Kidney glomerular epithelial cell (primary cell): ENCODE measurements at places on chromosomes 6 and 20.

GRCh38 chr6:162644153-162644552, 83.4 kb downstream of the PRKN start:
- no peak for DNase-seq

GRCh38 chr20:31414381-31414780, 8.4 kb upstream of the DEFB121 start:
- DNase-seq = no peak

DNA sequence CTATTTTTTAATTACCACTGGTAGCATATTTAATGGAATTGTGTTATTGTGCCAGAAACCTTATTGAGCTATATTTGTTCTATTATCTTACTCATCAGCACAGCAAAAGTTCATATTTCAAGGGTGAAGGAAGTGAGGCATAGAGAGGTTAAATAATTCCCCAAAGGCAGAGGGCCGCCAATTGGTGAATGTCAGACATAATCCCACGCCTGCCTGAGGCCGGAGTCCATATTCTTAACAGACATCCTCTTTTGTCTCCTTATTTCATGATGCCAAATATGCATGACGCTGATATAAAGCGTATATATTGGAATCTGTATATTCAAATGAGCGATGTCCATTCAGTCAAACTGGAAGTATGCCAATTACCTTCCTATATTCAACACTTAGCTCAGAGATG, 505.0 kb upstream of the SLC35B3 start:
- no peak for DNase-seq

- peak; percentile 43 for DNase-seq
Observed at GRCh38 chr20:25072226-25072811, 9.6 kb downstream of the VSX1 start.

DNA sequence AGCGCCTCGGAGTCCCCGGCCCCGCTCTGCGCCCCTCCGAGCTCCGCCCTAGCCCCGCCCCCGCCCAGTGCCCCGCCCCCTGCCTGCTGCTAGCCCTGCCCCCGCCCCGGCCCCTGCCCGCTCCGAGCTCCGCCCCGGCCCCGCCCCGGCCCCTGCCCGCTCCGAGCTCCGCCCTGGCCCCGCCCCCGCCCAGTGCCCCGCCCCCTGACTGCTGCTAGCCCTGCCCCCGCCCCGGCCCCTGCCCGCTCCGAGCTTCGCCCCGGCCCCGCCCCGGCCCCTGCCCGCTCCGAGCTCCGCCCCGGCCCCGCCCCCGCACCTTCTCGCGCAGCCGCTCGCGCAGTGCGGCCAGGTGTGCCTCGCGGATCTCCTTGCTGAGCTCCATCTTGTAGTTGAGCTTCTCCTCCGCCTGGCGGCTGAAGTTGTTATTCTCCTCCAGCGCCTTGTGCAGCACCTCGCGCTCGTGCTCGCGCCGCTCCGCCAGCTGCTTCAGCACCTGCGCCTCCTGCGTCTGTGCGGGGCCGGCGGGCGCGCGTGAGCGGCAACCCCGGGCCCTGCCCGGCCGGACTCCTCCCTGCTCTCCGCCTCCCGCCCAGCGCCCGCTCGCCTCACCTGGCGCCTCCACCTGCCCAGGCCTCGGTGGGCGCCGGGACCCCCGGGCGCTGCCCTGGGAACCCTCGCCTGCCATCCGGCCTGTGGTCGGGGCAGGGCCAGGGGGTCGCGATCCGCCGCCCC, 11.3 kb downstream of the STMN3 start:
- peak; percentile 70 for DNase-seq

DNA sequence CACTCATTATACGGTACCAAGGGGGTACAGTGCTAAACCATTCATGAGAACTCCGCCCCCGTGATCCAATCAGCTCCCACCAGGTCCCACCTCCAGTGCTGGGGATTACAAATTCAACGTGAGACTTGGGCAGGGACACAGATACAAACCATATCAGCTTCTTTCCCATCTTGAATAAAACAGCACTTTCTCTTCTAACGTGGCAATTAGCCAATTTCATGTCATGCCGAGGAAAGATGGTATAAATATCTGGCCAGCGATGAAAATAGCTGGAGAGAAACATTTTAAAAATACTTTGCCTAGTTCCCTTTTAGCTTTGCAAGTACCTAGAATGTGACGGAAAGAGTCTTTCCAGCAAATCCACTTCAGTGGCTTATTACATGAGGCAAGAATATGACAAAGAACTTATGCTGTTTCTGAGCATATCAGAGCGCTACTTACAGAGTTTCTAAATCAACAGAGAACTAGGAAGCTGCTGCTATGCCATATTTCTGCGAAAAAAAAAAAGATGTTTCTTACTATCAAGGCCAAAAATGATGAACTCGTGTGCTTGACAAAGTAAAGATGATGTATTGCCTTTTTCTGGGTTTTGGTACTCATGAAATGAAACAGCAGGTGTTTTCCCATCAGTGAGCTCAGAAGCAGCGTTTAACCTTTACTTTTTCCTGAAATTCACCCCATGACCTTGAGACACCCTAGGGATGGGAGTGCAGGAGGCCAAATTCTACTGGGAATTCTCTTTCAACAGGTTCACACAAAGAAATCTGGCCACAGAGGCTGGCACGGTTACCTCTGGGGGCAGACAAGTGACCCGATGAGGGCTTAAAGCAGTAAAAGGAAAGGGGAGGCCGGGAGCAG, 37.9 kb downstream of the AGPAT4 start:
- no peak for DNase-seq

GRCh38 chr6:63690221-63690620, 54.6 kb downstream of the PHF3 start:
- no peak for DNase-seq

- peak; percentile 95 for DNase-seq
Observed at GRCh38 chr20:35318502-35319157, 26.4 kb upstream of the FAM83C start.

GRCh38 chr6:7086488-7086887, 21.3 kb upstream of the RREB1 start:
- DNase-seq = no peak

GRCh38 chr6:113347436-113347835, 509.7 kb upstream of the MARCKS start:
- DNase-seq = no peak

- DNase-seq = no peak
Observed at GRCh38 chr6:109824105-109824504, 133.0 kb downstream of the FIG4 start.

DNA sequence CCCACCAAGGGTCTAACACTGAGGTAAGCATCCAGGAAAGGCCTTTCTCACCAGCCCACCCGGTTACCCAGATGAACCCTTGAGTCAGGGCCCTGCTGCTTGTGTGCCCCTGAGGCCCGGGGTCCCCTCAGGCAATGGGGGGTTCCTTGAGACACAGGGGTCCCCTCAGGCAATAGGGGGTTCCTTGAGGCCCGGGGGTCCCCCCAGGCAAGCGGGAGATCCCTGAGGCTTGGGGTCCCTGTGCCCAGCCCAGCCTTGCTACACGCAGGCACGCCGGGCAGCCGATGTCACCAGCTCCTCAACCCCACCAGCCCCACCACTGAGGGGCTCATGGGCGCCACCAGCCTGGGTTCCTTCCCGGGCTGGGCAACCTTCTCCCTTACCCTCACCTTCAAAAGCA, 247.2 kb downstream of the TTLL2 start:
- DNase-seq = no peak

DNA sequence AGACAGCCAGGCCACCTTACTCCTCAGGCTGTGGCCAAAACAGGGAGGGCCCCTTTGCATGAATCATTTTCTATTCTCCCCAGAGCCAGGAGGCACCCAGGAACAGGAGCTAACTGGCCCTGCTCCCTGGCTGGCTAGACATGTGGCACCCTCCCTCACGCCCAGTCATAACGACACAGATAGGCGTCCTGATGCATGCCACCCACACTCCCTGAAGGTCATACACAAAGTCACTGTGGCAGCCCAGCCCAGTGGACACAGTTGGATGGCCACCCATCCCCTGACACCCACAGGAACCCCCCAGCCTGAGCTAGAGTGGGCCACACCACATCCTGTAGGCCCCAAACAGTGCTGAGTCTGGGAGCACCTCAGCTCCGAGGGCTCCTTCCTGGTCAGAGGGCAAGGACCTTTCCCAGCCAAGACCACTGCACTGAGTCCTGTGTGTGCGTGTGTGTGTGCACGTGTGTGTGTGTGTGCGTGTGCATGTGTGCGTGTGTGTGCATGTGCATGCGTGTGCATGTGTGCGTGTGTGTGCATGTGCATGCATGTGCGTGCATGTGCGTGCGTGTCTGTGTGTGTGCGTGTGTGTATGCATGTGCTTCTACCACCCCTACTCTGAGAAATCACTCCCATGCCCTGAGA, 21.6 kb downstream of the TFEB start:
- DNase-seq = no peak

DNA sequence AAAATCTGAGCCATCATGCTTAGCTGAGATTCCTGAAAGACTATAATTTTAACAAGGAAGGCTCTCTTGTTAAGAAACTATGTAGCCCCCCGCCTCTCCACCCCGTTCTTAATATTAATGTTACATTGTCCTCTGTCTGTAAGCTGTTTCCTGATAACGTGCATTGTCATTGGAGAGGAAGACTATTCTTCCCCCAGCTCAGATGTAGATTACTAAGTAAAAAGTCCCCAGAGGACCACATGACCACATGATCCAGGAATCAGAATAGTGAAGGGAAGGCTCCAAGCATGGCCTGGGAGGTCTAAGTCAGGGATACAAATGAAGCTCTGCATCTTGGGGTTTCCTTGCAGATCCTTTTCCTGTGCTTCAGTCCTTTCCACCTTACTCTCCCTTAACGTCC, 106.4 kb downstream of the JARID2 start:
- DNase-seq = no peak

- peak; percentile 80 for DNase-seq
Observed at GRCh38 chr6:8435845-8436168, 462 bp upstream of the SLC35B3 start.

- peak; percentile 69 for DNase-seq
Observed at GRCh38 chr6:20092071-20092566, 120.2 kb downstream of the MBOAT1 start.

DNA sequence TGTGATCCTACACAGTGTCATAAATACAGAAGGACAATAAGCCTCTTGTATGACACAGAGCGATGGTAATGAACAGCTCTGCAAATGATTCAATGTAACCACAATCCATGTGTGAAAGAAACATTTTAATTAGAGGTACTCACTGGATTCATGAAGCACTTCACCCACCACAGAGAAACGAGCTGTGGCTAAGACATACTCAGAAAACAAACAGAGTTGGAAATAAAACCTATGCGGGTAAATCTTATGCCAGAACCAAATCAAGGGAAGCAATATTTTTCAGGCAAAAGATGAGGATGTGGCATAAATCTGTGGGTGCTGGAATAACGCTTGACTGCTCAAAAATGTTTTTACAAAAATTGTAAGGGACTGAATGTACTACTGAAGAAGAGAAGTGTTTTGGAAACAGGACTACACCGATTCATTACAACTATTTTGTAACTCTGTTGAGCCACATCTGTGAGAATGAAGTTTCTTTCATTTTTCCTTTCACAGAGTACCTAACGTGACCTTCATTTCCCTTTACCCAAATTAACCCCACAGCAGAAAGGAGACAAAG, 112.1 kb downstream of the WDR27 start:
- peak; percentile 67 for DNase-seq

DNA sequence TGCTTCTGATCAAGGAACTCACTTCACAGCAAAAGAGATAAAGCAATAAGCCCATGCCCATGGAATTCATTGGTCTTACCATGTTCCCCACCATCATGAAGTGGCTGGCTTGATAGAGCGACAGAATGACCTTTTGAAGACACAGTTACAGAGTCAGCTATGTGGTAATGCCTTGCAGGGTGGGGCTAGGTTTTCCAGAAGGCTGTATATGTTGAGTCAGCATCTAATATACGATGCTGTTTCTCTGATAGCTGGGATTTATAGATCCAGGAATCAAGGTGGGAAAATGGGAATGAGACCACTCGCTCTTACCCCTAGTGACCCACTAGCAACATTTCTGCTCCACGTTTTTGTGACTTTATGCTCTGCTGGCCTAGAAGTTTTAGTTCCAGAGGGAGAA, 220.7 kb upstream of the RSPO3 start:
- no peak for DNase-seq

- DNase-seq = peak; percentile 61
Observed at GRCh38 chr6:87808005-87808757, 106.1 kb upstream of the AKIRIN2 start.

GRCh38 chr6:53378208-53378607, 29.5 kb upstream of the ELOVL5 start:
- no peak for DNase-seq
